Suppressor macrophage treated with lipopolysaccharide for 1 hour (primary cell): ENCODE measurements at places on chromosomes 1 and 21.
A peak's percentile ranks its signal among the peaks of the same experiment; 100 is the strongest.

DNA sequence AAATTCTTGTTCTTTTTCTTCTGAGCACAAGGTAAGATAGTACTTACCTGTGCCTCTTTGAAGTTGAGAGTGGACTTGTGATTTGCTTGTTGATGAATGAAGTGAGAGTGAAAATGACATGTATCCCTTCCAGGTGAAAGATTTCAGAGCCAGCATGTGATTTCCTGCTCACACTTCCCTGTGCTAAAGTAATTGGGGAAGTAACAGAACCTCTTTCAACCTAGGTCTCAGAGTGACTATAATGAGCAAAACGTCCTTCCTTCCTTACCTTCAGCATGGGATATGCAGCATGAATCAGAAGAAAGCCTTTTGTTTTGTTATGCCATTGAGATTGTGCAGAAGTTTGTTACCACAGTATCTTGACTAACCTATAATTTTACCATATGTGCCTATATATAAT lies 24.6 kb downstream of the RAVER2 start:
- DNase-seq, result no peak

- no peak for DNase-seq
These were observed 32.1 kb upstream of the RUNX3 start for GRCh38 chr1:24961961-24962861.

- no peak for DNase-seq
These were observed 6.5 kb upstream of the C1orf146 start for GRCh38 chr1:92211166-92211565.

- no peak for DNase-seq
These were observed 209.8 kb downstream of the TPR start for GRCh38 chr1:186165303-186165702.

- no peak for DNase-seq
These were observed 31.9 kb downstream of the ZMYM1 start for GRCh38 chr1:35111106-35111505.

DNA sequence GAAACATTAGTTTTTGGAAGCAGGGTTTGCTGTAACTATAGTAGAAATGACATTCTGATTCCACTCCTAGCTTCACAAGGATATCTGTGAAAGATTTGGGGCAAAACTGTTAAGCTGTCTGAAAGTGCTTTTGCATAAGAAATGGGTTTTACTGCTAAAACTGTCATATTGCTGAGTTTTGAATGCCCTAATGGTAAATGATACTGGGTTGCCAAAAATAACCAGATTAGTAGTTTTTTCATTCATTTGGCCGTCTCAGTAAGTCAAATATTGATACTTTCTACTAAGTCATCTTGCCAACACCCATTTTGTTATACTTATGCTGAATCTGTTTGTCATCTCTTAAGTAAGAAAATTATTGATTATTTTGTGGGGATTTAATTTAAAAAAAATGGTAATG lies 399 bp upstream of the PTPRC start:
- DNase-seq, result no peak

DNA sequence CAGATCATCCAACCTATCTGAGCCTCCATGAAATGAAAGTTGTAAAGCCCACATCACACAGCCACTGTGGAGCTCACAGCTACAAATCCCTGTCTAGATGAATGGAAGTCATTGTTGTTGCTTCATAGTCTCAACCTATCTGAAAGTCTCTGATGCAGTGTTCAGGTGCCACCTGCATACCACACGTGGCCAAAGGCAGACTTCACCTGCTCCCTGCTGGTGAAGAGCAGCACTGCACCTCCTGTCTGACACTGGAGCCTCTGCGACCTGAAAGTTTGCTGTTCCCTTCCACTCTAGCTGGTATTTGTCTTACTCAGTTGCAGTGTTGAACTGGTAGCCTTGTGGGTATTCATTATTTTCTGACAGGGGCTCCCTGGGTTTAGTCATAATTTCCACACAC lies 18.4 kb downstream of the LORICRIN start:
- DNase-seq, result peak; percentile 47

DNA sequence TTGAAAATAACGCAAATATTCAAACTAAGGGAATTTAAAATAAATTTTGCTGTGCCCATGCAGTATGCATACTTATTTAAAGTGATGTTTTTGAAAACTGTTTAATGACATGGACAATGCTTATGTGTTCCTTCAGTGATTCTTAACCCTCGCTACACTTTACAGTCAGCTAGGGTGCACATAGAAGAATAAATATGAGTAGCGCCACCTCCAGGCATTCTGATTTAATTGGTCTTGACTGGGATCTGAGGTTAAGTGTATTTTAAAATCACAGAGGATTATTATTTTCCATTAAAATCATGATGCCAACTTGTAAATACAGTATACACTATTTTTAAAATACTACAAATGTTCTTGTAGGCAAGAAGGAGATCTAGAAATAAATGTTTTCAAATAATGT lies 373.5 kb upstream of the ADGRL4 start:
- no peak for DNase-seq

DNA sequence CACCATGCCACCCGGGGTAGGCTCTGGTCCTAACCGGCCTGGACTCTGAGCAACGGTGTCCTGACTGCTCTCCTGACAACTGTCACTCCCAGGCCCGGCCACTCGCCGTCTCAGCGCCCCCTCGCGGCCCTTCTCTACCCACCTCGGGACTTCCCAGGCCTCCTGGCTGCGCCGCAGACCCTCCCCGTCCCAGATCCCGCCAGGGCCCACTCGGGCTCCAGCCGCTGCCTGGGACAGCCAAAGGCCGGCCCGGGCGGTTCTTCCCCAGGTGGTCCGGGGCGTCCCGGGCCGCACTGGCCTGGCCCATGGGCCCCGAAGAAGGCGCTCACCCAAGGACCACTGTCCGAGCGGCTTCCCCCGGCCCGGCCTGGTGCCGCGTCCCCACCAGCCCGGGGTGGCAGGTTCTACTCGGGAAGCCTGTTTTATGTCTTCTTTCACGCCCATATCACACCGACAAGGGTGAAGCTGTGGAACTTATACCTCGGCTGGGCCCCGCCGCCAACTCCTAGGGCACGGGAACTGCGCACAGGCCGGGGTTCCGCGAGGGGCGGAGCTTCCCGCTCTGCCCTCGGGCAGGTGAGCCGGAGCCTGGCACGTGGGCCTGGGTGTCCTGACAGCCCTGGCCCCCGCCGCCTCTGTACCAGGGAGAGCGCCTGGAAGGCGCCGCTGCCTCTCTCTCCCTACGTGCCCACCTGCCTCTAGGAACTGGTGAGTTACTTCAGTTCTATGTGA lies 138.3 kb downstream of the TTLL7 start:
- peak; percentile 88 for DNase-seq

- no peak for DNase-seq
These were observed 31.2 kb downstream of the GNPAT start for GRCh38 chr1:231272173-231272572.

GRCh38 chr1:55747408-55747841 lies 532.3 kb upstream of the USP24 start:
- no peak for DNase-seq

DNA sequence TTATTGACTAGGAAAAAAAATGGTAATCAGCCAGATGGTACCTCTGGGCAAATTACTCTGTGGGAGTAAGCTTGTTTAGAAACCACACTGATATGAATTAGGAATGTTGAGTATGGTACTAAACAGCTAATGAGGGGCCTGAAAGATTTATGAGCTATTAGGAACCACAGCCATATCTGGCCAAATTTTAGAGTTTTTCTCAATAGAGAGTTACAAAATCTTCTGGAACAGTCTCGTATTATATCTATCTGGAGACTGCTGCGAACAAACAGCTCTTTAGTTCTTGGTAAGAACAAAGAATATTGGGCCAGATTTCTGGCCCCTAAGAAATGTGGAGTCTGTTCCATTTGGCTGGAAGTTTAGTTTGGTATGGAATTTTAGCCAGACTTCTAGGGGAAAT lies 4.9 kb upstream of the PODN start:
- DNase-seq, result no peak

DNA sequence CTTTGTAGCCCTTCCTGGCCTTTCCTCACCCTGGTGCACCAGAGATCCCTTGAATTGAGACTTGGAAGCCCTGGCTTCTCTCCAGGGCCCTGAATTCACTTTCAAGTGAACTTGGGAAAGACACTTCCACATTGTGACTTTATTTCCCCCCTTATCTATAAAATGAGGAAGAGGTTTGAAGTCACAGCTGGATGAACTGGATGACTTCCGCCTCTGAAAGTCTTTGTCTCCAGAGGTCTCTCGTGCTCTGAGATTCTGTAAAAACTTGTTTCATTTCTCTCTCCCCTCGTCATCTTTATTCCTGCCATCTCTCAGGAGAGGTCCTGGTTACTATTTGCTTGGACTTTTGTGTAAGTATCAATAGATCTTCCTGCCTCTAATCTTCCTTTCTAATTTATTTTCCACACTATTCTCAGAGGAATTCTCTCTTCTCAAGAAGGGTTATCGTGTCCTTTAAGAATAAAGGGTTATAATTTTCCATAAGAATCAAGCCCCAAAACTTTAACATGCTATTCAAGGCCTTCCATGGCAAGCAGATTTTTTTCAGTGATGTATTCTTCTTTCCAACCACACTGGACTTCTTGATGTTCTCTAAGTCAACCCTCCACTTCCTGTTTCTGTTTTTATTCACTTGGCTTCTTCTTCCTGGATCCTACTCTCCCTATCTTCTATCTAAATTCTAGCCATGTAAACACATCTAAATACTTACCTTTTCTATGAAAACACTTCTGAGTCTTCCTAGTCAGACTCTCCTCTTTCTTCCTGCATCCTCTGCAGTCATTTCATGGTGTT lies 6.5 kb upstream of the RPTN start:
- DNase-seq, result peak; percentile 39

- no peak for DNase-seq
These were observed 65.6 kb upstream of the GRHL3 start for GRCh38 chr1:24253571-24253970.

DNA sequence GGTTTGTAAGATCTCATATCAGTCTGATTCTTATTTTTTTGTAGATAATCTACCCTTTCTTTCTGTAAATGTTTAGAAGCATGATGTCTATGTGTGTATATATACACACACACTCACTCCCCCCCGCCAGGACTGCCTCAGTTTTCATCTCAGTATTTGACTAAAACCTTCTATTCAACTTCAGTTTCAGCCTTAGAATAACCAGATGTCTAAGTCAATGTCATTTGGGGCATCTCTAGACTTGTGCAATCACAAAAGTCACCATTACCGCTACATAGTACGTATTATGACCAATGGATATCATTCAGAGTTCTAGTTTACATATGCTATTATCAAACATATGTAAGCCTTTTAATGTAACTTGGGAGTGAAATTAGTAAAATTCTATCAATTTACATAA lies 53.3 kb upstream of the BOLA1 start:
- DNase-seq, result peak; percentile 23

GRCh38 chr1:4137621-4138415 lies 237.7 kb upstream of the C1orf174 start:
- DNase-seq, result no peak

DNA sequence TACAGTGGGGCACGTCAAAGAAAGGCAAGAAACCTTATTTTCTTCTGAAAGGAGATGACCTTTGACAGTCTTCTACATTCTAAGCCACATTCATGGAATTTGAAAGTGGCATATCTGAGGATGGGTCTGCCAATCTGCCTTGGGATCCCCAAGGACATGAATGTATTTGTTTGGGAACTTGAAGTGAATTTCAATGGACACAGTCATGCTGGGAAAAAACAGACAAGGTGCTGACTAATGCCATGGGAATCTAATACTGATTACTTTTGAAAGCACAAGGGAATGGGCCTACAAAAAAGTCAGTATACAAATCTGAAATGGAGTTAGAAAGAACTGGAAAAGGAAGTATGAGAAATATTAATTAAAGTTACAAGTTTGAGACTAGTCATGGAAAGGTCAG lies 128.8 kb downstream of the KCNJ6 start:
- no peak for DNase-seq

DNA sequence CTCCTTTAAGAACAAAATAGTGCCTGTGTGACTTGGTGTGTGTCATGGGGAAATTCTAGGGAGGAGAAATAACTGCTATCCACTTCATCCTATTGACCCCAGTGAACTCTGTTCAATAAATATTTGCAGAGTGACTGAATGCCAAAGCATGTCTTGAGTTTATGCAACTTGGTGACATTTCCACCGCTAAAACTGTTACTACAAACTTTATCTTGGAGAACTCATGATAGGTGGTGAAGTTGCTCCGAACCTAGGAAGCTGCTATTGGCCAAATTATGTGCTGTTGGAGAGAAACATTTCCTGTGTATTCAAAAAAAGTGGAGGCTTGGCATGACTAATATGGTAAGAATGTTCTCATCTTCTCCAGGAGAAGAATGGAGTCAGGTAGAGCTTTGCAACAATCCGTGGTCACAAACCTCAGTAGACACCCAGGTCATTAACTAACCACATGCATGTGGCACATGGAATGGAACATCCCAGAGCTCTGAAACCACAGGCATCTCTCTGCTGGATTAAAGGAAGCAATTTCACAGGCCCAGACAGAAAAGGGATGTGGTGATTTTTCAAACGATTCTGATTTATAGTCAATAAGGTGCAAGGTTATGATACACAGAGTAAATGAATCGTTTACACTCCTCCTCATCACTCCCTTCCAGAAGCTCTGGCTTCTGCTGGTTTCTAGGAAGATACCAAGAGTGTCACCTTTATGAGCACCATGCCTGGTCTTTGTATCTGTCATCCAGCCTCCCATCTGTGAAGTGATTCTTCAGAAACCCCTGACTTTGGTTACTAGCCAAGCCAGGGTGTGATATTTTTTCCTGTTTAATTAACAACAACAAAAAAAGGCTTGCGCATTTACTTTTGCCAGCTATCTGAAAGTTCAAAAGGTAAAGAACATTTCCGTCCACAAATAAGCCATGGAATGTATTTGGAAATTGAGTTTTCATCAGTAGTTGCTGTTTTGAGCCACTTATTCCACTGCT lies 361.1 kb downstream of the TGFB2 start:
- no peak for DNase-seq

- DNase-seq, result peak; percentile 33
These were observed 228.6 kb downstream of the PAPPA2 start for GRCh38 chr1:176691251-176692228.

- DNase-seq, result no peak
These were observed 48.5 kb downstream of the LGR6 start for GRCh38 chr1:202242080-202242419.

DNA sequence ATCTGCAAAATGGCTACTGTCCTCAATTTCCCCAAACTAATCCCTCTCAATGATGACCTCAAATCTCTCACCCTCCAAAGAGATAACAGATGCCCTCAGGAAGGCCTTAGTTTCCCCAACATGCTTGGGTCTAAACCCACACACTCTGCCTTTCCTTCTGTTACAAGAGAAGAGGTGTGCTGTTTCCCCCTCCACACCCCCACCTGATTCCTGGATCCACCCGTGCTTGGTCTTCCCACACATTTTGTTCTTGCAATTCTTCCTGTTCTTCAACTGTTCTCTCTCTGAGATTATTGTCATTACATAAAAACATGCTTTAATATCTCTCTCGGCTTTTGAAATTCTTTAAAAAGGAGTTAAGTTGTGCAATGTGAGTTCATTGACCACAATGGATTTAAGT lies 5.7 kb upstream of the CBR3 start:
- no peak for DNase-seq

GRCh38 chr1:31574749-31575368 lies 1.5 kb upstream of the TINAGL1 start:
- no peak for DNase-seq

- peak; percentile 26 for DNase-seq
These were observed 217.3 kb downstream of the PTPRU start for GRCh38 chr1:29453502-29454240.

- DNase-seq, result no peak
These were observed 14.4 kb upstream of the SAMSN1 start for GRCh38 chr21:14560555-14560954.
